ENCODE measurements at places on chromosomes 3 and 15. TPM values are rescaled to one million over a fixed set of nuclear protein-coding genes. Genes with fewer than 3 reads are reported as not detected.

ST8SIA2 gene
- total RNA-seq: not detected

CLDN16 gene
- not detected for total RNA-seq

POLQ gene
- total RNA-seq: 12.4 TPM

PLA2G4F gene
- total RNA-seq: not detected

MUC4 gene
- 0.35 TPM for total RNA-seq

TEX55 gene
- not detected for total RNA-seq

PLA2G4D gene
- not detected for total RNA-seq

AGBL1 gene
- total RNA-seq: not detected

- peak; percentile 33 for DNase-seq
Observed at GRCh38 chr15:38389924-38390542, 63.9 kb upstream of the FAM98B start.

- DNase-seq: no peak
Observed at GRCh38 chr15:68224108-68224507, 5.4 kb downstream of the CLN6 start.

- no peak for DNase-seq
Observed at GRCh38 chr15:67080118-67080899, 14.9 kb downstream of the SMAD3 start.

DNA sequence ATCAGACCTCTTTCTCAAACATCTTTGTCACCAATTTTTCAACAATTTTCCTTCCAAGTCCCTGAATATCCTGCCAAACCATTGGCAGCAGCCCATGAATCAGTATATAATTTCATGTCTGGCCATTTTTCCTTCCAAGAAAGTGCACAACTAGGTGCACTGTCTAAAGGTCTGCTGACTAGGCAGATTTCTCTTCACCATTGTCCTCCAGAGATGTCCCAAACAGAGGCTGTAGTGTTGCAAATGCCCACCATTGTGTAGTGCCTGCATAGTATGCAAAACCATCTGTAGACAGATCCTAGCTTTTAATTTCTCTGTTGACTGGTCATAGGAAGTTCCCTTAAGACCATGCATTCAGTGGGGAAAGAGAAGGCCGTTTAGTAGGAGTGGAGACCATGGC, 25.0 kb upstream of the GOLGA6L2 start:
- no peak for DNase-seq

DNA sequence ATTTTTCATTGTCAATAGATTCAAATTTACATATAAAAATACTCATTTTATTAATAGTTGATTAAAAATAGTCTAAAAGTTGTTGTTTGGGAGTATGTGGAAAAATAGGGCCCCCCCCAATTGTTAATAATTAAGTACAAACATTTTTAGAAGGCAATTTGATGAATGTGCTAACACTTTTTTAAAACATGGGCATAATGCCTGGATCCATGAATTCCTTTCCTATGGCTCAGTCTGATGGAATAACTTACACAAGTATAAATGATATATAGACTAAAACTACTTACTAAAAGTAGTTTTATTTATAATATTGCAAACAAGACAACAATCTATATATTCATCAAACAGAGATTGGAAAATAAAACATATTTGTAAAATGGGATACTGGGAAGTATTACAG, 247.2 kb upstream of the LRRN1 start:
- DNase-seq: no peak

- DNase-seq: no peak
Observed at GRCh38 chr3:104279617-104280016, 1087.1 kb upstream of the ALCAM start.

DNA sequence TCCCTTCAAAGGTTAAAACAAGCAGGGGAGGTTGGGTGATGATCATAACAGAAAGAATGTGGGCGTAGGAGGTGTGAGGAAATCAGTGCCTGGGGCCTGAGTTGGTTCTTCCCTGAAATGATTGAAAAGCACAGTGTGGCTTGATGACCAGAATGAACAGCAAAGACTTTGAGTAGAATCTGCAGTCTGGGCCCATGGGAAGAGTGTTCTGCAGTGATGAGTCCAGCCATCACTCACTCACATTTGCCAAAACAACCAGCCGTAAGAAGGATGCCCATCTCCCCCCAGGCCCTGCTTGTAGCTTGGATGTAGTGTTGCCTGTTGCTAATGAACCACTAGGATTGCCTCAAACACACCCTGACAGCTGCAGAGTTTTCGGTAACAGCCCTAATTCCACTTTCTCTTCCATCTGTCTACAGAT, 67.9 kb downstream of the VGLL3 start:
- DNase-seq: no peak

GRCh38 chr3:165144271-165144670, 51.9 kb downstream of the SLITRK3 start:
- DNase-seq: no peak

- DNase-seq: peak; percentile 56
Observed at GRCh38 chr3:72347819-72348319, 500.4 kb downstream of the SHQ1 start.

DNA sequence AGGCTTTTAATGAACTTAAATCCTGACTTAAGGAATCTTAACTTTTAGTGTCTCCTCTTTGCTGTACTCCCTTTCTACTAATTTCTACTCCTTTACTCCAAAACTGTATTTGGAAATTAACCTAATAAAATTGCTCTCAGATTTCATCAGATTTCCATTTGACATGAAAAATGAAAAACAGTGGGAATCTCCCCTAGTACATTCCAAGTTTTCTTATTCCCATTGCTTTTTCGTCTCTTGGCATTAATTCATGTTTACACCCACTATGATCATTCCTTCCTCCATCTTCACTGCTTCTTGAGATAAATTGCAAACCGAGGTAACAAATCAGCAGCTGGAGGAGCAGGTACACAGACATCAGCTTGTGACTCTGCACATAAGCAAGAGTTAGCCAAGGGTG, 208.7 kb downstream of the VGLL3 start:
- DNase-seq: no peak

DNA sequence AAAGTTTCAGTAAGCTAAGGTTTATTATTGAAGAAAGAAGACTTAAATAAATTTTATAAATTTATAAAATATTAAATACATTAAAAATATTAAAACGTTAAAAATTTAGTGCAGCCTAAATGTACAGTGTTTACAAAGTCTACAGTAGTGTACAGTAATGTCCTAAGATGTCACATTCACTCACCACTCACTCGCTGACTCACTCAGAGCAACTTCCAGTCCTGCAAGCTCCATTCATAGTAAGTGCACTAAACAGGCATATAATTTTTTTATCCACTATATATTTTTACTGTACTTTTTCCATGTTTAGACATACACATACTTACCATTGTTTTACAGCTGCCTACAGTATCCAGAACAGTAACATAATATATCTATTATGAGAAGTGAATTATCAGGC, 51.5 kb downstream of the TJP1 start:
- DNase-seq: no peak

DNA sequence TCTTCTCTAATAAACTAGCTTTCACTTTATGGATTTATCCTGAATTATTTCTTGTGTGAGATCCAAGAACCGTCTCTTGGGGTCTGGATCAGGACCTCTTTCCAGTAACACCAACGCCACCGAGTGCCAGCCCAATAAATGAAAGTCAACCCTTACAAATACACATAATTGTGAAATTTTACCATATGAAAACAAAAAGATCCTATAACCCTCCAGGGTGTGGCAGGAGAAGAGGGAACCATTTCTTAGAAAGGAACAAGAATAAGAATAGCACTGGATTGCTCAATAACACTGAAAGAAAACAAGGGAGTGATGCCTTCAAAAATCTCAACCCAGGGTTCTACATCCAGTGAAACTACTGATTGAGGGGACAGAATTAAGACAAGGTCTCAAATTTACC, 51.6 kb upstream of the ACKR4 start:
- no peak for DNase-seq

- DNase-seq: no peak
Observed at GRCh38 chr3:170154084-170154483, 27.4 kb downstream of the PHC3 start.

- no peak for DNase-seq
Observed at GRCh38 chr3:16665282-16665741, 60.1 kb upstream of the DAZL start.

DNA sequence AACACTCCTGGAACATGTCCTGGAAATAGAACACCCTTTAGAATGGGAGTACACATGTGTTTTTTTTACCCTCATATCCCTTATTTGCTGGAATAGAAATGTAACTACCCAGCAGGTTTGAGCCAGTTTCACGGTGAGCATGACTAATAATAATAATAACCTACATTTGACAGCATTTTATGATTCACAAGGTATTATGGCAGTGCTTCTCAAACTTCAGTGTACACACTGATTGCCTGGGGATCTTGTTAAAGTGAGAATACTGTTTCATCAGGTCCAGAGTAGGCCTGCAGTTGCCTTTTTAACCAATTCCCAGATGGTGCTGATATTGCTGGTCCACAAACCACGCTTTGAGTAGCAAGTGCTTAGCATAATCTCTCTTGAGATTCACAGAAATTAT, 63.9 kb downstream of the NFKBIZ start:
- no peak for DNase-seq

DNA sequence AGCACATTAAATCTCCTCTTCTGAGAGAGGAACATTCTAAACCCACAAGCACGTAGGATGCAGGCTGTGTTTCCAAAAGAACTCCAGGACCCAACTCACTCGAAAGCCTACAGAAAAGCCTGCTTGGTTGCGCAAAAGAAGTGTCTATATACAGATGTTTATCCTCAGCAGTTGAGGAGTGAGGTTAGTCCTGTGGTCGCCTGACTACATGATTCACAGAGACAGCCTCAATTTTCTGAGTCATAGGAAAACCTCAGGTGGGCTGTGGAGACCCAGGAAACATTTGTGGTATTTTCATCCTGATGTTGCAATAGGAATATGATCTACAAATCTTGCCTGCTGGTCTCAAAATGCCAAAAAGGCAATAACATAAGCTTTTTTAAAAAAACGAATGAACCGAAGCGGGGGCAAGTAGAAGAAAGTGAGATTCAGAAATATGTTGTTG, 183.8 kb upstream of the THRB start:
- no peak for DNase-seq

DNA sequence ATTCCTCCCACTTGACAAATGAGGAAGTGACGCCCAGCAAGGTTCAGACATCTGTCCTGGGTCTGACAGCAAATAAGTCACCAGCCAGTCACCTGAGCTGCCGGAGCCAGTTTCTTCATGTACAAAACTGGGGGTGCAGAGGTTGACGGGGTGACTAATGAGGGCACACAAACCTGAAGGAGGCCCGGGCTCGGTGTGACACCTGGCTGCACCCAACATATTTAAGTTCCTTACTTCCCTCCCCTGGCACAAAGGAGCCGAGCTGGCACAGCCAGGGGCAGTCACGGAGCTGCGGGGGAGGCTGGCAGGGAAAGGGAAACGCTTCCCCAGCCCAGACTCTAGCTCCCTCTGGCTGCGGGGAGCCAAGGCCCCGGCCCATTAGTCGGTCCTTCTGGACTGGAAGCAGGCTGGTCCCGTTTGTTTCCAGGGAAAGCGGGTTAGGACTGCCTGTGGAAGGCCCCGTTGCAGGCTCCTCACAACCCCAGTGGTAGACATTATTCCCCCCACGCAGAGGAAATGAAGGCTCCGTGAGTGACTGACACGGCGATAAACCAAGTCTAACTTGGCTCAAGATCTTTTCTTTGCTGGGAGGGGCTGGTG, 2.3 kb downstream of the FBXL22 start:
- peak; percentile 46 for DNase-seq

- DNase-seq: no peak
Observed at GRCh38 chr3:9155028-9155427, 94.4 kb downstream of the SRGAP3 start.
